Central memory CD8-positive, alpha-beta T cell (primary cell): ENCODE measurements at places on chromosomes 16 and 17.

DNA sequence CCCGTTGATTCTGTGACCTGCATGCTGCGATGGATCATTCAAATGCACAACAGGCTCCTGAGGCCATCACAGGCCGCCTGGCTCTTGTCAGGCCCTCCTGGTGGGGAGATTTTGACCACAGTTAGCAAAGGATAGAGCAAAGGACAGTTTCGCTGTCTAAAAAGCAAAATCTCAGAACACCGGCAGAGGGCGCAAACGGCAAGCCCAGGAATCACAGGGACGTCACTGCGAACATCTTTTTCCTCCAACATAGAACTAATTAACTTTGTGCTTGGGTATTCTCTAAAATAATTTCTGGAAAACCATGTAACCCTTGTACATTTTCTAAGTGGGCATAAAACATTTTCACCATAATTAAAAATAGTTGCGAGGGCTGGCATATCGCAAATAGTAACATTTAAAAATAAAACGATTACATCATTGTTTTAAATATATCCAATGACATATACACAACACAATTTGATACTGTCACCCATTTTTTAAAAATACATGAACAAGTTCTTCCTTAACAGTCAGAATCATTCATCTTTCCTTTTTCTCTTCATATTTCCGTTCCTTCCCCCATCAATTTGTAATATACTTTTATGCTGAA lies 19.7 kb upstream of the SLC47A1 start:
- DNase-seq = peak; percentile 38

- DNase-seq = no peak
These were observed 185.3 kb upstream of the CACNG3 start for GRCh38 chr16:24070851-24071250.

DNA sequence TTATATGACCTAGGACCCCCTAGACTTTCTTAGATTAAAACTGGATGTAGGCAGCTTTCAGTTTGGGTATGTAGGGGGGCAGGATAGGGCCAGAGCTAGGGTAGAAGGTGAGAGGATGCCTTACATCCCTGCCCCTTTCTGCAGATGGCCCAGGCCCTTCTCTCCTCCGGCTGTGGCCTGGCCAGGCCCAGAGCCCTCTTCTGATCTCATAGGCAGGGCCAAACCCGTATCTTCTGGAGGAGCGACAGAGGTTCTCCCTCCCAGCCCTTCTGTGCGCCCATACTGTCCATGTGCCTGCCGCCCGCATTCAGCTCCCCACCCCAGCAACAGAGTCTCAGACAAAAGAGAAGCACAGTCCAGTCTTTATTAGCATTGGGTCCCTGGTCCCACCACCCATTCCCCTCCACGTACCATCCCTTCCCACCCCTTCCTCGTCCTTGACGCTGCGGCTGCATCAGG lies 2.0 kb upstream of the TSPOAP1 start:
- DNase-seq = no peak

GRCh38 chr17:74649909-74650308 lies 26.4 kb upstream of the CD300E start:
- DNase-seq = no peak

GRCh38 chr17:40290629-40291280 lies 3.1 kb downstream of the CDC6 start:
- DNase-seq = no peak

GRCh38 chr16:17131351-17131750 lies 339.4 kb downstream of the XYLT1 start:
- no peak for DNase-seq

- DNase-seq = no peak
These were observed 218.7 kb downstream of the CEP112 start for GRCh38 chr17:65973237-65973636.

GRCh38 chr17:39867084-39867879 lies 720 bp upstream of the ZPBP2 start:
- DNase-seq = peak; percentile 31

DNA sequence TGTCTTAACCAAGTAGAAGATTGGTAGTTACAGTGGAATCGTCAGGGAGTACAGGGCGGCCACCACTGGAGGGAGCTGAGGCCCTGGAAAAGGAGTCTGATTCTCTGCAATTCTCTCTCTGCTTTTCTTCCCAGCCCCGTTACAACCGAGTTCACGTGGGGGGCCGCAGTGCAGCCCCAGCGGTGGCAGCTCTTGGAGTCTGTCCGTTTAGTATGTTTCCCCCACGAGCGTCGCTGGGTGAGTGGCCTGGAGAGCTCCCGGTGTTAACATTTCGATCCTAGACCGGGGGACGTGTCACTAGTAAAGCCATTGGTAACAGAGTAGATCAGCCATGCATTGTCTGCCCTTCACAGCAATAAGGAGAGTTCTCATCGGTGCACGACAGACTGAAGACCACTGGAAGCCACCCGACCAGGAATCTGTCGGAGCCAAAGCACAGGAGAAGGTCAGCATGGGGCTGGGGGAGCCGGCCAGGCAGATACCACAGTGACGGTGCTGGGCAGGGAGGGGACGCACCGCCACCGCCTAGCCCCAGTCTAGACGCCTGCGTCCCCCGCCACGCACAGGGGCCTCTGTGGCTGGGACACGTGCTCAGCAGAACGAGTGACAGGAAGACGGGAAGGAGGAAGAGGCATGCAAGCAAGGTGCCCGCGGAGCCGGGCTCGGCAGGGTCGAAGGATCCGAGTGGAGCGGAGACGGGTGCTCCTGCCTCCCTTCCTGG lies 15.7 kb downstream of the SLC16A3 start:
- no peak for DNase-seq

DNA sequence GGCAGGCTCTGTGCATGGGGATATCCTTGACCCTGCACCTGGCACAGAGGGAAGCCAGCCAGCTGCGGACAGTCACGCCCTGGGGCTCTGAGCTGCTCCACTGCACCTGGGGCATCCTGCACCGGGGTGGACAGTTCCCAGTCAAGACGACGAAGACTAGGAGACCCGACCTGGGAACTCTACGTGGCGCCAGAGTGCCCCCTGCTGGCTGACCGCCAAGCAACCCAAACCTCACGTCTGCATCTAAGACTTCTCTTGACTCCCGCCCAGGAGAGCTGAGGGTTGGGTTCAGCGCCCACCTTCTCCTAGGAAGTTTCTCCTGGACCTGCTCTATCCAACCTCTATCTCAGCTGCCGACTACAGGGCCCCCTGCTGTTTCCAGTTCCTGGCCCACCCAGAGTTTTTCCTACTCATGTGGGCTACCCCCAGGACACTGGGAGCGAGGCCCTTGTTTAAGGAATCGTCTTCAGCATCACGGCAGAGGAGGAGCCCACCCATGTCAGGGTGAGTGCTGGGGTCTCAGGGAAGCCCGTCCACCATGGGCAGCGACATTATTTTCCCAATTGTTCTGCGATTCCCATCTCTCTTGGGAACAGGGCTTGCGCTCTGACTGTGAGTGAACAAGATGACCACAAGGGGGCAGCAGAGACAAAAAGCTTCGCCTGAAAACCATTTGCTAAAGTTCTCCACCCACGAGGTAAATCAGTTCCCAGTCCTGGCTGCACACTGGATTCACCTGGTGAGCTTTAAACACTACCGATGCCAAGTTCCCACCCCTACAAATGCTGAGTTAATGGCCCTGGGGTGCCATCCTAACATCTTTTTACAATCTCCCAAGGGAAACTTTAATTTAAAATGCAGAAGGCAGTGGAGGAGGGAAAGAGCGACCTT lies 29.3 kb downstream of the TLE7 start:
- DNase-seq = peak; percentile 47

DNA sequence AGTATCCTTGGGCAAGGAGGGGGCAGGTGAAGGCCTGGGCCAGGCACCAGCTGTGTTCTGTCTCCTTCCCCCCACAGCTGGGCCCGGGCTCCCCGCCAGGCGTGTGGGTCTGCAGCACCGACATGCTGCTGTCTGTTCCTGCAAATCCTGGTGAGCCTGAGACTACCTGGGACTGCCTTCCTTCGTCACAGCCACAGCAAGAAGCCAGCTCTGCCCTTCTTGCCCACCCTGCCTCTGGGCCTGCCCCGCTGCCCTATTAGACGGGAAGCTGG lies 12.3 kb downstream of the FCSK start:
- no peak for DNase-seq

DNA sequence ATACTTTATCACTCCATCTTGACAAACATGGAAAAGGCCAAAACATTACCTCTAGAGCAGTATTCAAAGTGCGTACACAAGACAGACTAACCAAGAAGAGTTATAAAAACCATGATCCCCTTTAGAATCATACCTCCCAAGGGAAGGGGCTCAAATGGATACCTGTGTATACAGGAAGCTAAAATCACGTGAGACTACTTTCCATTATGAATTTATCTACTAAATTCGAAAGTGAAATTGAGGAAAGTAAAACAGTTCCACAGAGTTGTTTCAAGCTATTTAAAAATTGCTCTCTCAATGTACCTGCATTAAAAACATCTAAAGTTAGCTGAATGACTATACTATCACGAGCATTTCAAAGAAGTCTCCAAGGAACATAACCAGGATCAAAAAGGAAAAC lies 32.7 kb downstream of the AP1G1 start:
- no peak for DNase-seq

DNA sequence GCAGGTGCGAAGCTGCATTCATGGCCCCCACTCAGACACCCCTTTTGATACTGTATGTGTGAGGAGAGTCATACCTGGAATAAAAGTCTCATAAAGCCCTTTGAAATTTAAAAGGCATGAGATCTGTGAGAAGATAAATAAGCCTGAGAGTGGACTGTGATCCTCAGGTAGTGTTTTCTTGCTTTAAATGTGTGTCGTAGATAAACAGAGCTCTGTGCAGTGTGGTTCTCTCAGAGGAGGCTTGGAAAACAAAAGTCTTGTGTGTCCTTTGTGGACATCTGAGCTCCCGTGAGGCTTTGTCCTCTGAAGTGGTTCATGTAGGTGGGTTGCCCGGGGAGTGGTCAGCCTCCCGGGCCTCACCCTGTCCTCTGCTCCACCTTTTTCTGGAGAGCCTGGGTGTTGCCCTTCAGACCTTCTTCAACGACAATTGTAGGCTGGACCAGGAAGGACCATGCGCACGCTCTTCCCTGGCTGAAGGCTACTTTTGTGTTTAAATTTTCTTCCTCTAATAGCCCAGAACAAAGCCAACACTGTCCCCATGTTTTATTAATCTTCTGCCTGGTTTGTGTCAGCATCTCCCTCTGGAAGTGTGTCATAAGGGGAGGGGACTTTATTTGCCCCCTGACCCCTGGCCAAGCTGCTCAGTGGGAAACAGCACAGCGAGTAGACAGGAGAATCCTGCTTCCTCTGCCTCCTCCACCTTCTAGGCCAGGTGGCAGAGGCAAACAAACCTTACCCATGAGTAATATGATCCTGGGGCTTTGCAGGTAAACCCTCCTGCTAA lies 151.2 kb downstream of the MSI2 start:
- DNase-seq = no peak

DNA sequence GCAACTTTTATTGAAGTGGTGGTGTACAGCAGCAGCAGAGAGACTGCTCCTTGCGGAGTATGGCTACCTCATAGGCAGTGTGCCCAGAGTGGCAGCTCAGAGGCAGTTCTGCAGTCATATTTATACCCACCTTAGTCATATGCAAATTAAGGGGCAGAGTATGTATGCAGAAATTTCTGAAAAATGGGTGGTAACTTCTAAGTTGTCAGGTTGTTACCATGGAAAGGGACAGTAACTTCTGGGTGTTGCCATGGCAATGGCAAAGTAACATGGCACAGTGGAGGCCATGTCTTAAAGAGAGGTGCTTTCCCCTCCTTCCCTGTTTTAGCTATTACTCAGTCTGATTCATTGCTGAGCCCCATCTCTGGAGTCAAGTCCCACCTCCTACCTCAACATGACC lies 53.4 kb downstream of the MEOX1 start:
- no peak for DNase-seq

- no peak for DNase-seq
These were observed 84.4 kb upstream of the ZNF750 start for GRCh38 chr17:82924214-82924613.

- no peak for DNase-seq
These were observed 4.0 kb downstream of the CTC1 start for GRCh38 chr17:8243827-8244226.

DNA sequence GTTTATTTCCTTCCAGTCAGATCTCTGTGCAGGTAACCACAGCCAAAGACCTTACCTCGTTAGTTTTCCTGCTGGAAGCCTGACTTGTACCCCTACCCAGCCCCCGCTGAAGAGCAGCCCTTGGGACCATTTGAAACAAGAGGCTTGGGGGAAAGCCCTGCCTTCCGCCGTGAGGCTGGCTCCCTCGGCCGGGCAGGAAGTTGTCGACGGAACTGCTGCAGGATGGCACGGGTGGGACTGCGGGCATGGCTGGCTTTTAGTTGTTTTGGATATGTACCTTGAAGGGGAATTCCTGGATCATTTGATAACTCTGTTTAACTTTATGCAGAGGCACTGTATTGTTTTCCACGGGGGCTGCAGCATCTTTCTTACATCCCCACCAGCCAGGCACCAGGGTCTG lies 49.0 kb upstream of the ENDOV start:
- DNase-seq = no peak

- no peak for DNase-seq
These were observed 28.7 kb downstream of the KIAA0513 start for GRCh38 chr16:85056211-85056748.

GRCh38 chr16:22945361-22945760 lies 131.4 kb downstream of the HS3ST2 start:
- no peak for DNase-seq

GRCh38 chr16:49462362-49462988 lies 88.9 kb downstream of the C16orf78 start:
- no peak for DNase-seq

GRCh38 chr16:27671410-27671809 lies 121.5 kb downstream of the KATNIP start:
- no peak for DNase-seq
